Hair follicle dermal papilla cell (primary cell): ENCODE measurements at places on chromosomes 1 and 21. TPM values are rescaled to one million over a fixed set of nuclear protein-coding genes. Genes with fewer than 3 reads are reported as not detected.

BSDC1 gene
- total RNA-seq, result 70.4 and 79.3 TPM in 2 replicates

KCNH1 gene
- total RNA-seq, result 5.8 and 6.3 TPM in 2 replicates

ACTL8 gene
- total RNA-seq, result not detected in 2 replicates

SELENON gene
- 42.5 and 46.3 TPM in 2 replicates for total RNA-seq

GBP3 gene
- 36.8 and 50.5 TPM in 2 replicates for total RNA-seq

MATN1 gene
- total RNA-seq, result 0.36 TPM in 1 of 2 replicates, not detected in the other
